Stimulated activated CD4-positive, alpha-beta T cell treated with anti-CD3 and anti-CD28 coated beads, Interleukin-1b, Interleukin-23, amount 100 ng/mL, for 1 hour (primary cell): ENCODE measurements at places on chromosomes 2 and 18.

GRCh38 chr2:240132651-240132980 is 3.5 kb downstream of the COPS9 start:
- DNase-seq: no peak

DNA sequence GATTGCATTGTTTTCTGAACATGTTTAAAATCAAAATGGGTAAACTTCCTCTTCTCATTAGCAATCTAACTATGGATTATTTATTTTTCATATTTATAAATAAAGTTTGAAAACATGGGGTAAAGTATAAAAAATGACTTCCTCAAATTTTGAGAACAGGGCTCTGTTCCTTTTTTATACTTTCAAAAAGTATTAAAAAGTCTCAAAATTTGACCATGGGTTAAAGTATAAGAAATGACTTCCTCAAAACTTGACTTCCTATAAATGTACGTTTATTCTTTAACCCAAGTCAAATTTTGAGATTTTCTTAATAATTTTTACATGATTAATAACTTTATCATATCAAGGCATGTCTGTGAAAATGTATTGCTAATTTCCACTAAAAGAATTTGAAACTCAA is 512.4 kb downstream of the GALR1 start:
- DNase-seq: no peak

DNA sequence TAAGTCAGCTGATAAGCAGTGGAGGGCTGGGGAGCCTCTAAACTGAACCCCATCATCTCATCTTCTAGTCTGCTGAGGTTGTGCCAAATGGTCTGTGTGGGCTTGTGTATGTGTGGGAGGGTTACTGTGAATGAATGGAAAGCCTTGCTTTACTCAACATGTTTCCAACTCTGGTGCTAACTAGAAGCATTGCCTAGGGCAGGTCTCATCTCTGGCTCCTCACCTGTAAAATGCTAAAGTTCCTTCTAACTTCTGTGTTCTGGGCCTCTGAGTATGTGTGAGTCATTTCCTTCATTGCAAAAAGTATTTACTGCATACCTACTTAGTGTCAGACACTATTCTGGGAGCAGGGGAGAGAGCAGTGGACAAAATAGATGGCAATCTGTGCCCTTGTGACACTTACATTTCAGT is 1.3 kb downstream of the LIPG start:
- DNase-seq: no peak

GRCh38 chr2:134161170-134161547 is 92.7 kb upstream of the MGAT5 start:
- no peak for DNase-seq

GRCh38 chr2:131754929-131755720 is 227.4 kb downstream of the CCDC74A start:
- no peak for DNase-seq

- DNase-seq: no peak
These were observed 126.0 kb upstream of the ACVR2A start for GRCh38 chr2:147718831-147719230.

DNA sequence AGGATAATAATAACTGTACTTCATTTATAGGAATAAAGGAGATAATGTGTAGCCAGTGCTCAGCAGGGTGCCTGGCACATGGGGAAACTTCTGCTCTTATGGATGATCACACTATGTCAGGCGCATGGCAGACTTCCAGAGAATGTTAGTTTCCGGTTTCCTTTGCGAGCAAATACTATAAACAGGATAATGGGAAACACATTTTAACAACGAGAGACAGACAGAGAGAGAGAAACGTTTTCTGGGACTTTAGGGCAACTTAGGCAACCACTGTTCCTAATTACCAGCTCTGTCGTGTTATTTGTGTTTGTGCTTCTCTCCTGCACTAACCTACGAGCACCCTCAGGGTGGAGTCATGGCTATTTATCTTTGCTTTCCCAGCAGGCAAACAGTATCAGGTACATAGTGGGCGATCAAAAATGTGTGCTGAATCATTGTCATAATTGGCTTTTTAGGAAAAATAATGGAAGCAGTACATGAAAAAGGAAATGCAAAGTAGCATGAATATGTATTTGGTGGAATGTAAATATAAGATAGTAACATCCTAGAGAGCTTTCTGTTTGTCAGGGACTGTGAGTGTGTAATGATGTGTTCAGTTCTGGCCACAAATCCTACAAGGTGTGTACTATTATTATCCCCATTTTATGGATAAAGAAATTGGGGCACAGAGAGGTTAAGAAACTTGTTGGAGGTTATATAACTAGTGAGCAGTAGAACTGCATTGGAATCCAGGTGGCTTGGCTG is 36.8 kb upstream of the IGFBP2 start:
- DNase-seq: no peak
